ENCODE measurements at places on chromosomes 3 and 15.

GRCh38 chr3:154176036-154176435, 54.8 kb downstream of the ARHGEF26 start:
- DNase-seq = no peak

- DNase-seq = no peak
Observed at GRCh38 chr3:183148056-183148455, 14.5 kb downstream of the LAMP3 start.

DNA sequence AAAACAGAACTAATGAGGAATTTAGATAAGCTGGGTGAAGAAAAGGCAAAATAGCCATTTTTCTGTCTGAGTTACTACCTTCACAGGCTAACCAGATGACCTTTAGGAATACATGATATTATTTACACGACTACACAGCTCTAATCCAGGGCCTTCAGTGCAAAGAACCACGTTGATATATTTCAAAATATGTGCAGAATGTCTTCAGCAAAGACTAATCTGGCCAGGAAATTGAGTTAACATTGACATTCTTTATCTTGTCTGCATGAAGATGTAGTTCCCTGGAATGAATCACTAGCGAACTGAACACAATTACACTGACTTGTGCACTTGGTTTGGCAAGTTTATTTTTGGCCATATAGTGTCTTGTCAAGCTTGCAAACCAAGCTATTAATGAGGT, 41.5 kb downstream of the PDHB start:
- no peak for DNase-seq

GRCh38 chr3:127555108-127555507, 35.4 kb downstream of the TPRA1 start:
- no peak for DNase-seq

- DNase-seq = no peak
Observed at GRCh38 chr15:48832648-48833047, 21.8 kb upstream of the CEP152 start.

- no peak for DNase-seq
Observed at GRCh38 chr15:74978503-74978902, 16.9 kb upstream of the SCAMP5 start.

DNA sequence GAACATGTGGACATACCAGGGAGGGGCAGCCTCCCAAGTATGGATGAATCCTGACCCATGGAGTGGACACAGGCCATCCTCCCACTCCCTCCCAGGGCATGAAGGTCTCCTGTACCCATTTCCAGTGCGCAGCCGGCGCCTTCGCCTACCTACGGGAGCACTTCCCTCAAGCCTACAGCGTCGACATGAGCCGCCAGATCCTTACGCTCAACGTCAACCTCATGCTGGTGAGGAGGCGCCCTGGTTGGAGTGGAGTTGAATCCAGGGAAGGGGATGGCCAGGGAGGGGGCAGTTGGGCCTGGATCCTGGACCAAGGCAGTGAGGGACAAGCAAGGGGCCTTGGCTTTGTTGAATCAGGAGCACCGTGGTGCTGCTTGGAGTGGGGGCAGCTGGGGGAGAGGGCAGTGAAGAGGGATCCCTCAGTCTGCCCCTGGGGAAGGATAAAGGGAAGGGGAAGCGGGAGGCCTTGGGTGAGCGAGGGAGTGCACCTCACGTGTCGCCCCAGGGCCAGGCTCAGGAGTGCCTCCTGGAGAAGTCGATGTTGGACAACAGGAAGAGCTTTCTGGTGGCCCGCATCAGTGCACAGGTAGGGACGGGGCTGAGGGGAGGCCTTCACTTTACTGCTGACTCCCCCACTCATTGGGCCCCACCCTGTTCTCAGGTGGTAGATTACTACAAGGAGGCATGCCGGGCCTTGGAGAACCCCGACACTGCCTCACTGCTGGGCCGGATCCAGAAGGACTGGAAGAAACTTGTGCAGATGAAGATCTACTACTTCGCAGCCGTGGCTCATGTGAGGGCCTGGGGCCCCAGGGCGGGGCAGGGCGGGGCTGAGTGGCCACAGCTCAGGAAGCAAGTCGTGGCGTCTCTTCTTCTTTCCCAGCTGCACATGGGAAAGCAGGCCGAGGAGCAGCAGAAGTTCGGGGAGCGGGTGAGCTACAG, 25.3 kb downstream of the PTPN23 start:
- DNase-seq = no peak

DNA sequence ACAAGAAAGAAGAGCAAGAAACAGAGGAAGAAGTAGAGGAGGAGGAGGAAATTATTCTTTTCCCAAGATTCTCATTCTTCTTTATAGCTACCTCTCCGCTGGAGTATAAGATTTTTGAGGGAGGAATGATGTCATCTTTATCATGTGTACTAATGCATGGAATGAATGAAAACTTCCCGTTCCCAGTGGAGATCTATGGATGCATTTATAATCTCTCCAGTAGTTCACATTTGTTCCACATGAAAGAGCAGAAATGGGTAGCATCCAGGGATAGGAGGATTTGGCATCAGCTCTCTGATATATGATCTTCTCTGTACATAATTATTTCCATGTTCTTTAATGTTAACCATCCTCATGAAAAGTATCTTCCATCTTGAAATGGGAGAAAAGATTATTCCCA, 244.4 kb downstream of the ADAMTSL3 start:
- DNase-seq = no peak

- no peak for DNase-seq
Observed at GRCh38 chr15:36498401-36498800, 81.0 kb upstream of the CDIN1 start.

- no peak for DNase-seq
Observed at GRCh38 chr15:70493376-70493775, 270.0 kb downstream of the UACA start.

DNA sequence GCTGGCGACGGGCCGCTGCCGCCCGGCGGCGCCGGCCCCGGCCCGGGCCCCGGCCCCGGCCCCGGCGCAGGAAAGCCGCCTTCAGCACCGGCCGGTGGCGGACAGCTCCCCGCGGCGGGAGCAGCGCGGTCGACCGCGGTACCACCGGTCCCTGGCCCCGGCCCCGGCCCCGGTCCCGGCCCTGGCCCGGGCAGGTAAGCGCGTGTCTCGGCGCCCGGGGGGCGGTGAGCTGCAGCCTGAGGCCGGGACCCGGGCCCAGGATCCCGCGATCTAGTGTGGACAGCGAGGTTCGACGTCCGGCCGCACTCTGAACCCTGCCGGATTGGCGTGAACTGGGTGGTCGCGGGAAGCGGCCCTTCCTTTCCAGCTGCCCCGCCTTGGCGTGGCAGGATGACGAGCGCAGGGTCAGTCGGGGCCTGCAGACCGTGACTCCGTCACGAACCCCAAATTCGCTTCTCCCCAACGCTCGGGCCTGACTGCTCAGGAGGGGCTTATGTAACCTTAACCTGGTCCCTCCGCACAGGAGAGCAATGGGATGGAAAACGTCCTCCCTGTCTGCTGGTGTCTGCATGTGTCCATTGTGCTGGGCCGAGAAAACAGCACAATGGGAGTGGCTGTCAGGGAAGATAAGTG, 472 bp downstream of the BSN start:
- DNase-seq = peak; percentile 81

GRCh38 chr3:26280517-26280916, 342.1 kb upstream of the LRRC3B start:
- DNase-seq = no peak

DNA sequence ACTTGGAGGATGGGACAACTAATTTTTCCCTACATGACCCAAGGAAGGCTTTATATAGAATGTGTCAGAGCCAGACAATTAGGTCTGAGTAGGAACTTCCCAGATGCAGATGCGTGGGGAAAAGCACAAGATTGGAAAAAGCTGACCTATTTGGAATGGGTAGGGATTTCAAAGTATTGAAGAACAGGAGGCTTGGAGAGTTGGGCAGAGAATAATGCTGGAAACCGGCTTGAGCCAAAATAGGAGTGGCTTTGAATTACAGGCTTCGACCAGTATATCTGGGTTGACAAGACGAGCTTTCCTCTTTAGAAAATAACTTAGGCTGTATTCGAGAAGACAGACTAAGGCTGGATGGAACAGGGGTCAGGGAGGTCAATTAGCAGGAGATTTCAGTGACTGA, 181.1 kb downstream of the GBE1 start:
- DNase-seq = no peak

DNA sequence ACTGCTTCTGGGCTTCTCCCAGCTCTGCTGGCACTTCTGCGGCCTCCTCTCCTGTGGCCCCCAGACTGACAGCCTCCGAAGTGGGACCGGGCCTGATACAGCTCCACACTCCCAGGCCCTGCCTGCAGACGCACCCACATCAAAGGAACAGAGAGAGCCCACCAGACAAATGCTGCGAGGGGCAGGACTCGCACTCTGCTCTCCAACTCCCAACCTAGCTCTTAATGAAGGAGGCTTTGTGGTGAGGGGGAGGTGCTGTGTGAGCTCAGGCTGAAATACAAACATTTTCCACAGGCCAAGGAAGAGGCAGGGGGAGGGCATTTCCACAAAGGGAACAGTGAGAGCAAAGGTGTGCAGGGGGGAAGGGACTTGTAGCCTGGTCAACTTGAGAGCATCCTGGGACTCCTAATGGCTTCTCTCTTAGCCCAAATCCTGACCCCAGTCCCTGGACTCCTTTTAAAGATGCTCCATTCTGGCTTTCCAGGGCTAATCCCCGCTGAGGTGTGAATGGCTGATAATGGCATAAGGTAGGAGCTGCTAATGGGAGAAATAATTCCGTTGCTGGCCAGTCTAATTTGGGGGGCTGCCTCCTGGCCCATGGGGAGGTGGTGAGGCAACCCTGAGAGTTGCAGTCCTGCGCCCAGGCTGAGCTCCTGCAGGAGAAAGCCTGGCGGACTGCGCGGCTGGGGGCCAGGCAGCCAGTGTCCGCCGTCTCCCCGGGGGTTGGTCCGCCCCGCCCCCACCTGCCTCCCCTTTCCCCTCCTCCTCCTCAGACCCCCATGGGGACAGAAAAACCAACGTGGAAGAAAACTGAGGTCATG, 9.6 kb downstream of the LINGO1 start:
- no peak for DNase-seq

DNA sequence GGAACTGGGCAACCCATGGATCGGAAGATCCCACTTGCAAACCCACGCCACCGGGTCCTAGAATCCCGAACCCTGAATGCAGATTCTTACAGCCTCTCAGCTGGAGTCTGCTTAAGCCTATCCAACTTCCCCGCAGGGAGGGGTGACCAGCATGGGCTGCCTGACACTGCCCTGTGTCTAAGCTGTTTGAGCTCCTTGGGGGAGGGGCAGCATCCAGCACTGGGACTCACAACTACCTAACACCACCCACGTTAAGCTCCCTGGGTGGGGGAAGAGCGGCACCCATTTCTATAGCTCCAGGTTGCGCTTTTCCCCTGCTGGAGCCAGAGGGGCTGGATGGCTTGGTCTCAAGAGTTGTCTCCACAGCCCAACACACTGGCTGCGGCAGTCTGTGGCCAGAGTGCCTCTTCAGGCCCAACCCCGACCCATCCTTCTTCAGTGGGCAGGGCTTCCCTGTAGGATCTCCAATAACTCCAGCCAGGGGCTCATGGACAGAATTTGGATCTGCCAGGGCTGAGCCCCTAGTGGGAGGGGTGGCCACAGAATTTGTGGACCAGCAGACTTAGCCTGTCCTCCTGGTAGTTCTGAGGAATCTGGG, 649.2 kb downstream of the TUSC7 start:
- DNase-seq = no peak

DNA sequence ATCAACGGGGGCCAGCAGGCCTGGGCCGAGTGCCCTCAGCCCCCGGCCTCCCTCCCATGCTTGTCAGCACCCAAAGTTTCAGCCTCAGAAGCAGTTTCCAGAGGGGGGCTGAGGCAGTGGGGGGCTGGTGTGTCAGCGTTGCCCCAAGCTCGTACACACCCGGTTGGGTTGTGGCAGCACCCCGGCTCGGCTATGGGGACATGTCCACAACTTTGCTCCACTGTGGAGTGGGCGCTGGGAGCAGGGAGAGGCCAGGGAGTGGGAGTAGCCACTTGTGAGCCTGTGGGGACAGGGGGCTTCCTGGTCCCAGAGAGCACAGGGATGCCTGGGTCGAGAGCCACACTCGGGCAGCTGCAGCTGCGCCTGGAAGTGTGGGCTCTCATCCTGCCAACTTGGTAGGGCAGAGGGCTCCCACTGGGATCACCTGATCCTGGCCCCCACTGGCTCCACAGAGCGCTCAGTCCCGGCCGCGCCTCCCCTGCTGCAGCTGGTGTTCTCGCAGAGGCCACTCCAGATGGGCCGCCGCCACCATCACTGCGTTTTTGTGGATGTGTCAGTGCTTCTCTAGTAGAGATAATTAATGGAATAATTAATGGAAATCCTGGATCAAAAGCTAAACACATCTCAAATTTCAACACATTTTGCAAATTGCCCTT, 75.1 kb downstream of the NR1D2 start:
- no peak for DNase-seq

DNA sequence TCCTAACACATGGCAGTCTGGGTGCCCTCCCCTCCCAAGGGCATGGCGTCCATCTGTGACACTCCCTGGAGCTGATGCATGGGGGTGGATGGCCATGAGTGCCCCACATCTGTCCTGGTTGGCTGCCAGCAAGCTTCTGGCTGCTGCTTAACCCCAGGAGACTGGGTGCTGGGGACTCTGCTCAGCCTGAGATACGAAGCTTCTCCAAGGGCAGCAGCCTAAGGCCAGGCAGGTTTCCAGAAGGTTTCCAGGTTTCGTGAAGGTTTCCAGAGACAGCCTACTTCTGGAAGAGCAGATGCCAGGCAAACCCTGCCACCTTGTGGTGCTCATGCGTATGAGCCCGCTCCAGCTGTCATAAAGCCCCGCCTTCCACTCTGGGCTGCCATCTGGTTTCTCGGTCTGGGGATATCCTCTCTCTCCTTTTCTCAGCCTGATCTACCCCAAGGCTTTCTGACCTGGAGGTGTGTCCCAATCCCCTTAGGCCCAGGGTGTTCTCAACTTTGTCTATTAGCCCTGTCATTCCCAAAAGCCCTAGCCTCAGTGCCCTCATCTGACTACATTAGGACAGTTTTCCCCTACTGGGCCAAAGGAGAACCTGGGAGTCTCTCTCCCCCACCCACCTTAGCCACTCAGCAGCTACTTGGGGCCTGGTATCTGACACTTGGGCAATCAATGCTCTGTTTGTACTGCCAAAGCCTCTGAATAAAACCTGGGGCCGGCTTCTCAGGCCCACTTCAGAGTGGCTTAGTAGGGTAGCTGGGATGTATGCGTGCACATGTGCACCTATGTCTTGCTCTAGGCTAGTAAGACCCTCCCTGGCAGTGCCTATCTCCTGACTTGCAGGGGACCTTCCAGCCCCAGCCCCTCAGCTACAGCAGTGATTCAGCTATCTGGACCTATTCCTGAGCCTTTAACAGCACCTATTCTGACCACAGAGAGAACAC, 12.0 kb downstream of the MRPL46 start:
- no peak for DNase-seq

DNA sequence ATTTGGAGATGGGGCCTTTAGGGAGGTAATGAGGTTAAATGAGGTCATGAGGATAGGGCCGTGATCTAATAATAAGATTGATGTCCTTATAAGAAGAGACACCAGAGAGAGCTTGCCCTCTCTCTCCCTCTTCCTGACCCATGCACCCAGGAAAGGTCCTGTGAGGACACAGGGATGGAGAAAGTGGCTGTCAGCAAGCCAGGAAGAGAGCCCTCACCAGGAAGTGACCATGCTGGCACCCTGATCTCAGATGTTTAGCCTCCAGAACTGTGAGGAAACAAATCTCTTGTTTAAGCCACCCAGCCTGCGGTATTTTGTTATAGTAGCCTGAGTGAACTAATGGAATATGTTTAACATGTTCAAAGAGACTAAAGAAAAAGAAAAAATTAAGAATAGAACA, 15.3 kb upstream of the GNB5 start:
- DNase-seq = no peak

Measured in upper lobe of right lung (tissue), 1 donor.